ENCODE measurements at places on chromosomes 1 and 21. TPM values are rescaled to one million over a fixed set of nuclear protein-coding genes. Genes with fewer than 3 reads are reported as not detected.

GRCh38 chr1:204888294-204888693, 17.6 kb downstream of the NFASC start:
- H3K4me3 ChIP-seq = no peak overlapping the region
- no peak for DNase-seq
- no peak overlapping the region for H3K27ac ChIP-seq

DNA sequence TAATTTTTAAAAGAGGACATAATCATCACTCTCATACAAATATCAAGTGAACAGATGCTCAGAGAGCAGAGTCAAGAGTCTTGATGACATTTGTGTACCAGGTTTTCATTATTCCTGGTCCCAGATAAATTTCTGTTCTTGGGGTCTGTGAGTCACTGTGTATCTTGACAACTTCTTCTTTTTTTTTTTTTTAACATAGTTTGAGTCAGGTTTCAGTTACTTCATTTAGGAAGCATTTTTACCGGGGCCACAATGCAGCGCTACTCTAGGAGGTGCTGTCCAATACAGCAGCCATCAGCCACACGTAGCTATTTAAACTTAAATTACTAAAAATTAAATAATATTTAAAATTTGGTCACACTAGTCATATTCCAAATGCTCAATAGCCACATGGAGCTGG, 188.1 kb upstream of the SAMSN1 start:
- no peak for DNase-seq
- no peak overlapping the region for H3K27ac ChIP-seq
- no peaks in the 10 kb centered on the region for H3K4me1 ChIP-seq
- no peak overlapping the region for H3K4me3 ChIP-seq
- no peaks in the 10 kb centered on the region for H3K36me3 ChIP-seq

DNA sequence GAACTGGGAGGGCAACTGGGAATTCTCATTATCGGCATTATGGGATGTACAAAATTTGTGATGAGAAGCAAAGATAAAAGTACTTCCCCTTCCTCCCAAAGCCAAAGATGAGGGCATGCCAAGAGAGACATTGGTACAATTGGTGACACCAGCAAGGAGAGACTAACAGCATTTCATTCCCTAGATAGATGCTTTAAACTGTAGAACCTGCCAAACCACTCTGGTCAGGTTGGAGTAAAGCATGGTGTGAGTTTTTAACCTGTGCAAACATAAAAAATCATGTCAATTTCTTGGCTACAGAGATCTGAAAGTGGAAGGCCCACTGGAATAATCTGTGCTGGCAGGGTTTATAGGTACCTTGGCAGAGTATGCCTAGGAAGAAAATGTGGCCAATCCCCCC, 19.4 kb downstream of the CTXND2 start:
- DNase-seq = no peak
- no peaks in the 10 kb centered on the region for H3K36me3 ChIP-seq
- H3K27me3 ChIP-seq = no peaks in the 10 kb centered on the region

- no peak overlapping the region for H3K27ac ChIP-seq
- H3K4me3 ChIP-seq = no peak overlapping the region
- H3K36me3 ChIP-seq = peaks cover 10% of the 10 kb centered on the region
- H3K4me1 ChIP-seq = no peaks in the 10 kb centered on the region
- DNase-seq = no peak
Measured at GRCh38 chr1:15902882-15903281, 55.4 kb downstream of the SPEN start.

EXTL1 gene
- total RNA-seq = 0.28 TPM

RNF207 gene
- total RNA-seq = 9.8 TPM
